ENCODE measurements at places on chromosomes 13 and 19. TPM values are rescaled to one million over a fixed set of nuclear protein-coding genes. Genes with fewer than 3 reads are reported as not detected.
A peak's percentile ranks its signal among the peaks of the same experiment; 100 is the strongest.

DNA sequence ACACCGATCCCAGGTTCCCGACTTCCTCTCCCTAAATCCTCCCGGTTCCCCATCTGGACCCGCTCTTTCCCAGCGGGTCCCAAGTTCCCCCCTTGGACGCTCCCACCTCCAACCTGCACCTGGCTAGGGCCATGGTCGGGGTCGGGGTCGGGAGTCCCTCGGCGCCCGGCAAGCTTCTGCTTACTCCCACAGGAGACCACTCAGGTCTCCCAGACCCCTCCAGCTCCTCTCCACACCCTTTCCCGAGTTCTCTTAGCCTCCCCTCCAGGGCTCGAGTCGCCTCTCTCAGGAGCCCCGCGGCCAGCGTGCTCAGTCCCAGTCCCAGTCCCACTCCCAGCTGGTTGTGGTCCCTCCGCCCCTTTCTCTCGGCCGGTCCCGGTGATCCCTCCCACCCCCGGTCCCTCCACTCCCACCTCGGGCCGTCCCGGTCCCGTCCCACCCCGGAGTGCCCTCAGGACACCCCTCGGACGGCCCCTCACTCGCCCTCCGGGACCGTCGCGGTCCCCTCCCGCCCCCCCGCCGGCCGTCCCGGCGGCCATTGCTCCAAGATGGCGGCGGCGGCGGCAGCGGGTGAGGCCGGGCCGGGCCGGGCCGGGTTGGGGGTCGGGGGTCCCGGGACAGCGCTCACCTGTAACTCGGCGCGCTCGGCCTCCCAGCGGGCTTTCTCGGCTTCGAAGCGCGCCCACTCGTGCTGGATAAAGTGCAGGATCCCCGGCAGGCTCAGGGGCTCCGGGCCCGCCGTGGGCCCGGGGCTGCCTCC, at the start of gene FKRP:
Gene FKRP (plus strand): TSS at position 537 of the 760 bp plus-strand sequence. CDS start 9,394 bp downstream, outside the sequence.
- no peak for DNase-seq
- H3K36me3 ChIP-seq: peaks cover 27% of the 10 kb centered on the region
- peak within 1 kb of the TSS; percentile 95 for H3K27ac ChIP-seq
- H3K4me1 ChIP-seq: peaks cover 45% of the 10 kb centered on the region
- H3K27me3 ChIP-seq: no peaks in the 10 kb centered on the region

DNA sequence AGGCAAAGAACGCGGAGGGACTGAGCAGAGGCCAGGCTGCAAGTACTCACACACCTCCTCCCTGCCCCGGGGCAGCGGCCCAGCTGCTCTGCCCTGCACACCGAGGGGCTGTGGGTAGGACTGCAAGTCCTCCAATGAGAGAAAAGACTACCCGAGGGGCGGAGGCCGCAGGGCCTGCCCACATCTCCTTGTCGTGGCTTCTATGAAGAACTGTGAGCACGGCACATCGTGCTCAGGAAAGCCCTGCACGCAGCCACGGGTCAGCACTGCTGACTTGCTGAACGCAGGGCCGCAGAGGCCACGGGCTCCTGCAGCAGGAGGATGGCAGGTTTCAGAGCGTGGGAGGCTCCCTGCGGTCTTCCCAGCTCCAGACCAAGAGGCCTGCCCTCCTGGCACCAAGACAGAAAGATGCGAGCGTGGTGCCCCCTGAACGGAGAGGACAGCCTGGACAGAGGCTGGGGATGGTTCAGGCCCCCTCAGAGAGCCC, 37.4 kb downstream of the CEBPG start:
- H3K4me1 ChIP-seq: peaks cover 2% of the 10 kb centered on the region
- H3K36me3 ChIP-seq: no peaks in the 10 kb centered on the region
- DNase-seq: peak; percentile 9
- no peak overlapping the region for H3K4me3 ChIP-seq
- H3K27ac ChIP-seq: no peak overlapping the region

Gene STK24
- polyA plus RNA-seq: 58.1 TPM

Gene TBCB
- polyA plus RNA-seq: 80.4 TPM

- H3K4me3 ChIP-seq: no peak overlapping the region
- no peaks in the 10 kb centered on the region for H3K36me3 ChIP-seq
- no peak for DNase-seq
- no peaks in the 10 kb centered on the region for H3K4me1 ChIP-seq
- H3K27me3 ChIP-seq: no peaks in the 10 kb centered on the region
- no peak overlapping the region for H3K27ac ChIP-seq
Observed at GRCh38 chr13:65595916-65596315, 1634.2 kb downstream of the PCDH9 start.

Data from psoas muscle (tissue), 8 donors.